ENCODE measurements at places on chromosomes 5 and 9. TPM values are rescaled to one million over a fixed set of nuclear protein-coding genes. Genes with fewer than 3 reads are reported as not detected.

Gene ANKRD34B
- not detected for total RNA-seq

Gene FOXD4L3
- not detected for total RNA-seq

Gene CTSV
- total RNA-seq: 7.7 TPM

Gene PALM2AKAP2
- total RNA-seq: not detected

Gene ZNF608
- total RNA-seq: 386 TPM

Gene HRH2
- total RNA-seq: 44.6 TPM

Gene NFIB
- 113 TPM for total RNA-seq

Gene F2RL2
- total RNA-seq: not detected

Gene RARS1
- 36.2 TPM for total RNA-seq

Gene SLC6A7
- total RNA-seq: not detected

Gene LEAP2
- total RNA-seq: 2.3 TPM

Gene PCDHB15
- 2.2 TPM for total RNA-seq

Gene ZFP37
- 1.3 TPM for total RNA-seq

Gene BTNL3
- total RNA-seq: 0.58 TPM

Gene ACER2
- not detected for total RNA-seq

Gene DIPK1B
- total RNA-seq: not detected

Gene GLRA1
- not detected for total RNA-seq

Gene SLC44A1
- 10.5 TPM for total RNA-seq

Gene ENTPD2
- total RNA-seq: 3.5 TPM

Gene HACD4
- 0.29 TPM for total RNA-seq

Gene LCN9
- not detected for total RNA-seq

Gene EGFL7
- 37.1 TPM for total RNA-seq

Gene PDE6A
- total RNA-seq: under 0.01 TPM

Gene PGM5
- total RNA-seq: 145 TPM

Gene PIP5KL1
- total RNA-seq: 98.0 TPM

Gene PCDHA4
- 2.6 TPM for total RNA-seq

Gene SLC25A48
- total RNA-seq: not detected

Gene EQTN
- not detected for total RNA-seq

Gene C9orf153
- not detected for total RNA-seq

All from stomach (tissue), 19 donors.